Stomach (tissue), 19 donors: ENCODE measurements at places on chromosomes 16 and 17. TPM values are rescaled to one million over a fixed set of nuclear protein-coding genes. Genes with fewer than 3 reads are reported as not detected.

Gene HBA2
- 8.4 TPM for total RNA-seq

Gene CTRB1
- total RNA-seq, result not detected

DNA sequence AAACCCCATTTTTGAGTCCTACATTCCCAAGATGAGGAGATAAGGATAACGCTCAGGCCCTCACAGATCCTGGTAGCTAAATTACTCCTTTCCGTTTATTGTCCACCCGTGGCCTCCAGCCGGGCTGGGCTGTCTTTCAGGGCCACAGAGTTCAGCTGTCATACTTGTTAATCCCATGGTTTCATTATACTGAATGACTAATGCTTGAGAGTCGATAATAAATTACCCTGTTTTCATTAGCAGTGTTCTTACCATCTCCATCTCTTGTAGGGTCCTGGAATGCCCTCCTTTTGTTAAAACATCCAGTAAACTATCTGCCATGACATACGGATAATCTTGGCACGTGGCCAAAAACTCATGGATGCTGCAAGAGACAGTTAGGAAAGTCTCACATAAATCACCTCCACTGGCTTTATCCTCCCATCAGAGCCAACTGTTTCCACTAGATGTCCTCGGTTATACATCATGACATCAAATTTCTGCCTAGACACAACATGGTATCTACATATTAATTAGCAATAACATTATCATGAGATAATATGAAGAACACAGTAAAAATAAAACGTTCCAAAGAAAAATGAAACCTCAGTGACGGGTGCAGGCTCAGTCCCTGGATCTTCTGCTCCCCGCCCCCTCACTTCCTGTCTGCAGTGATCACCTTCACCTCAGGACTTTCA is 45.3 kb downstream of the BRD7 start:
- no peak for DNase-seq

DNA sequence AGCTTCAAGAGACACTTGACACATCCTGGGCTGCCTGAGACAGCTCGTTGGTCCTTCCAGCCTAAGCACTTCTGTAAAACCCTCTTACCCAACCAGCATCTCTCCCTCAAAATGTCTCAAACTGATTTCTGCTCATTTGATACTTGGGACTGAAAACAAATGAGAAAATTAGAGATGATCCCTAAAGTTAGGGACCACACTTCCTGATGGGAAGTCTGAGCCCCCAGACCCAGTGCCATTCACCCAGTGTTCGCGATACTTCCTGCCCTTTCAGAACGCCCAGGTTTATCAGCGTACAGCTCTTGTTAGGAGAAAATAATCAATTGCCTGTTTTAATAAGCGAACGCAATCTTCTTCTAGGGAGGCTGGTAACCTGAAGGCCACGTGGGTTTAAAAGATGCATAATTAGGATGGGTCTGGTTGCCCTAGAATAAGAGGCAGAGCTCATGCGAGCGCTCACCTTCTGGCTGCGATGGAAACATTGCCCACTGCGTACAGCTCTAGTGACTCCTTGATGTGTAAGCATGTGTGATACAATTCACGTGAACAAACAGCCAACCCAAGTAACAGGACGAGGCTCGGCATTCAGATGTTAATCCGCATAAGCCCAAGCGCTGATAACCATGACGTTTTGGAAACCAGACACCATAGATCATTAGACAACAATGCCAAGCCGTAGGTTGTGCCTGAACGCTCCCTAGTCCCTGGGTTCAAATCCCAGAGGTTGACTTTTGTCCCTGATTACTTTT is 213.1 kb downstream of the FOXL1 start:
- DNase-seq, result no peak

- peak; percentile 92 for DNase-seq
Measured at GRCh38 chr17:39244600-39245570, 19.1 kb upstream of the STAC2 start.
